ENCODE measurements at places on chromosomes 12 and 14.

DNA sequence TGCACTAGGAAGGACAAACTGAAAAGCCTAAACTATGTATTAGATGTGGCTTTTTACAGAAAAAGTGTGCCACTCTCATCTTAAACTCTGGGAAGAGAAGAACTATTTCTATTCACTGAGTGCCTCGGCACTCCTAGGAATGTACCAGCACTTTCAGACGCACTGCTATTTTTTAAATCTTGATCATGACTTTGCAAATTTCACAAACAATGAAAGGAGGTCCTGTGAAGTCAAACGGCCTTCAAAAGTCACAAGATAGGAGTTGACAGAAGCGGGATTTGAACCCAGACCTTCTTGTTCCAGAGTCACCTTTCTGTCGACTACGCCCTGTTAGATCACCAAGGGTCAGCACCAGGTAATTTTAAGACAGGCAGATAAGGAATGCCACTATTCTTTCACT is 365.4 kb downstream of the VRK1 start:
- no peak for DNase-seq

DNA sequence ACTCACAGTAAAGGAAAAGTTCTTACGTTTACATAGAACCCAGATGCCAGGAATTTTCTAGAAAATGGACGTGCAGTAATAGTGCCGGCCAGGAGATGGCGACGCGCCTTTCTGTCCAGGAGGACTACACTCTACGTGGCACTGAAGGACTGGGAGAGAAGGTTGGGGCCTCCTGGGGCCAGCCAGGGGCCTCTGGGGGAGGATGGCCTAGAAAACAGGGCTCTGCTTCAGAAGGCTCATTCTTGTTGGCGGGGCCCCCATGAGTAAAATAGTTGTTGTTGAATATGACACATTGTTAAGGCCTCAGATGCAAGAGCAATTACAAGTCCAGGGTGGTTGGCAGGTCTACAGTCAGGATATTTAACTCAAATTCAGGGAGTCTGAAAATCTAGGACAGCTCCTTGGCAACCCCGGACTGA is 120.1 kb upstream of the MAX start:
- peak; percentile 81 for DNase-seq

GRCh38 chr14:90551733-90552464 is 155.1 kb downstream of the CALM1 start:
- DNase-seq: no peak

- DNase-seq: peak; percentile 50
These were observed 479.2 kb upstream of the RGS6 start for GRCh38 chr14:71452987-71453386.

DNA sequence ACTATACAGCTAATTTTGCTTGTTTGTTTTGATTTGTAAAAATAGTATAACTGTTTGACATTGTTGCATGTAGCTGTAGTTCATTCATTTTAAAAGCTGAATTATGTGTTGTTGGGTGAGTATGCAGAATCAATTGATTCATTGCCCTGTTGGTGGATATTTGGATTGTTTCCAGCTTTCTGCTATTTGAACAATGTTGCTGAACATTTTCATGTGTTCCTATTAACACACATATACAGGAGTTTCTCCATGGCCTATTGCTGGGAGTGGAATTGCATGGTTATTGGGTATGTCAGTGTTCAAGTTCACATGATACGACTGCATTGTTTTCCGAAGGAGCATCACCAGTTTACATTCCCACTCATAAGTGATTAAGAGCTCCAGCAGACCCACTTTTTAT is 75.3 kb downstream of the SRGAP1 start:
- DNase-seq: peak; percentile 38

- no peak for DNase-seq
These were observed 855.6 kb upstream of the TMEM132C start for GRCh38 chr12:127411166-127411915.

GRCh38 chr12:124030510-124030909 is 57.5 kb downstream of the ZNF664 start:
- DNase-seq: peak; percentile 81

DNA sequence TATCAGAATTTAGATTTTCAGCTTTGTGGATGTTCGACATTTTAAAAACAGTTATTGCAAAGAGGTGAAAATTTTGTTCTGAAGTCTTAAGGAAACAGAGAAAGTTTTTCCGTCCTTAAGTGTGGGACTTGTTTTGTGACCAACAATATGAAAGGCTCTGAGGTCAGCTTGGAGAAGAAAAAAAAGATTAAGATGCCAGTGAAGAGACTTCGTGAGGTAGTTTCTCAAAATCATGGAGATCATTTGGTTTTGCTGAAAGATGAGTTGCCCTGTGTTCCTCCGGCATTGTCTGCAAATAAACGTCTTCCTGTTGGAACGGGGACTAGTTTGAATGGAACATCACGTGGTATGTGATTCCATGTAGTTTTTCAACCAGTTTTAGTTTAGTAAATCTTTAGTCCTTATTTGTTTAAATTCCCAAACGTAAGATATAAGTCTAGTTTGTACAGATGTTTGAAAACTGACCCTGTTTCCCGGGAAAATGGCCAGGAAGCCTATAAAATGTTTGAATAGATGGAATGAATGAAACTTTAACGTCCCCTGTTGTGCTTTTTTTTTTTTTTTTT is 682 bp downstream of the KIAA0586 start:
- peak; percentile 65 for DNase-seq

- no peak for DNase-seq
These were observed 444.8 kb downstream of the AEBP2 start for GRCh38 chr12:19884021-19884492.

- DNase-seq: no peak
These were observed 33.3 kb upstream of the UBC start for GRCh38 chr12:124947561-124948398.

GRCh38 chr12:54417712-54418440 is 1.2 kb downstream of the ITGA5 start:
- no peak for DNase-seq

GRCh38 chr12:53627919-53628318 is 1.7 kb upstream of the ATF7 start:
- no peak for DNase-seq

DNA sequence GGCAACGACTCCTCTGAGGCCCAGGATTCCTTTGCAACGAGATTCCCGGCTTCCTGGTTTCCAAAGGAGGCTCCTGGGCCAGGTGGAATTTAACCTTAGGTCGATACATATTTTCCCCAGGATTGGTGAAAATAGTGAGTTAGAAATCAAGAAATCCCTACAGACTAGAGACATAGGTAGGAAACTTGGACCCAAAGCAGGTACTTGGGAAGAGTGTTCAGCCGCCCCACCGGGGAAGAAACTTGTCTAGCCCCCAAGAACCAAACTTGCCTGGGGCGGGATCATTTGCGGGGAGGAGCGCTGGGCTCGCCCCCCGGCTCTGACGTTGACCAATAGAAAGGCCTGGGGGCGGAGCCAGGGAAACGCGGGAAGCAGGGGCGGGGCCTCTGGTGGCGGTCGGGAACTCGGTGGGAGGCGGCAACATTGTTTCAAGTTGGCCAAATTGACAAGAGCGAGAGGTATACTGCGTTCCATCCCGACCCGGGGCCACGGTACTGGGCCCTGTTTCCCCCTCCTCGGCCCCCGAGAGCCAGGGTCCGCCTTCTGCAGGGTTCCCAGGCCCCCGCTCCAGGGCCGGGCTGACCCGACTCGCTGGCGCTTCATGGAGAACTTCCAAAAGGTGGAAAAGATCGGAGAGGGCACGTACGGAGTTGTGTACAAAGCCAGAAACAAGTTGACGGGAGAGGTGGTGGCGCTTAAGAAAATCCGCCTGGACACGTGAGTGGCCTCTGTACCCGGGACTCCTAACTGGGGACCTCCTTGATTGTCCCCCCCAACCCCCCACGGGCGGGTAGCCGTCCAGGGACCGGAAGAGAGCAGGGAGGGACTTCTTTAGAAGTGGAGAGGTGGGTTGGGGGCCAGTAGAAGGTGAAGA is at the start of gene CDK2:
Gene CDK2 (plus strand): TSS at position 423 of the 874 bp plus-strand sequence. CDS start 179 bp downstream, at position 602.
- peak; percentile 74 for DNase-seq

GRCh38 chr12:54024581-54025305 is 3.5 kb upstream of the HOXC6 start:
- no peak for DNase-seq

- peak; percentile 61 for DNase-seq
These were observed 47.0 kb upstream of the KCNH3 start for GRCh38 chr12:49491823-49492222.

GRCh38 chr12:11727133-11727664 is 77.7 kb downstream of the ETV6 start:
- no peak for DNase-seq

DNA sequence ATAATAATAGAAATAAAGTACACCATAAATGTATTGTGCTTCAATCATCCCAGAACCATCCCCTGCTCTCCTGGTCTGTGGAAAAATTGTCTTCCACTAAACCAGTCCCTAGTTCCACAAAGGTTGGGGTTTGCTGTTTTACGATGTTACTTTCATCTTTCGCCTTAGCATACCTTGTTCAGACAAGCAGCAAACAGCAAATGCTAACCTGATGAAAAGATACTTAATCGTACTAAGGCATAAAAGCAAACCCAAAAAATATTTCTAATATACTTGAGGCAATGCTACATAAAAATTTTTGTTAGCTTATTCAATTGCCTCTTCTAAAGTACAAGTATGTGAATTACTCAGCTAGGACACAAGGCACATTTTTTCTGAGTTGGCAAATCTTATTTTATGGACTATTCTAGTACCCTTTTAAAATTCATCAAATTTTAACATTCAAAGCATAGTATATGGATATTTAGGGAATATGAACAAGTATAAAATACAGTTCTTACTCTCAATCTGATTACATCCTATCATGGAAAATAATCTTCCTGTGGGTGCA is 97.1 kb upstream of the PLEKHG7 start:
- DNase-seq: no peak

DNA sequence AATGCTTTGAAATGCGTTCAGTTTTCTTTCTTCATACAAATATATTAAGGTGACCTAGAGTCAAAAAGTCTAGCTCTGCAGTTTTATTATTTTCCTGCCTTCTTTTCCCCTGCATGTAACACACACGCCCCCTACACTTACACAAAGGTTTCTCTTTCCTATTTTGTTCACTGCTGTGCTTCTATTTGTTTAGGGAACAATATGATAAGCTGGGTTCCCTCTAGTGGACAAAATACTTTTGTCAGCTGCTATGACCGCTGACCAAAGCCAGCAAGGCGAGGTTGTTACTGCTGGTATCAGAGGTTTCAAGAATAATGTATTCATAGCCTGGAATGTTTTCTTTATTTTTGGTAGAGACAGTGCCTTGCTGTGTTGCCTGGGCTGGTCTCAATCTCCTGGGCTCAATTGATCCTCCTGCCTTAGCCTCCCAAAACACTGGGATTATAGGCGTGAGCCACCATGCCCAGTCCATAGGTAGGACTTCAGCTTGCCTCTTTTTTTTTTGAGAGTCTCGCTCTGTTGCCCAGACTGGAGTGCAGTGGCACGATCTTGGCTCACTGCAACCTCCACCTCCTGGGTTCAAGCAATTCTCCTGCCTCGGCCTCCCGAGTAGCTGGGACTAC is 33.4 kb downstream of the FNTB start:
- DNase-seq: peak; percentile 92

- DNase-seq: no peak
These were observed 60.0 kb upstream of the GZMB start for GRCh38 chr14:24693983-24694382.

All from fibroblast of pulmonary artery (primary cell).